COLO829 (cell line): ENCODE measurements at places on chromosomes 12 and 14.

GRCh38 chr12:7113389-7113871, 4.4 kb upstream of the C1RL start:
- DNase-seq, result peak; percentile 68

GRCh38 chr14:94346841-94347240, 23.7 kb upstream of the SERPINA6 start:
- DNase-seq, result no peak

GRCh38 chr12:112381406-112381882, 787 bp downstream of the HECTD4 start:
- DNase-seq, result no peak

- DNase-seq, result no peak
These were observed 13.1 kb upstream of the DNM1L start for GRCh38 chr12:32666018-32666417.

DNA sequence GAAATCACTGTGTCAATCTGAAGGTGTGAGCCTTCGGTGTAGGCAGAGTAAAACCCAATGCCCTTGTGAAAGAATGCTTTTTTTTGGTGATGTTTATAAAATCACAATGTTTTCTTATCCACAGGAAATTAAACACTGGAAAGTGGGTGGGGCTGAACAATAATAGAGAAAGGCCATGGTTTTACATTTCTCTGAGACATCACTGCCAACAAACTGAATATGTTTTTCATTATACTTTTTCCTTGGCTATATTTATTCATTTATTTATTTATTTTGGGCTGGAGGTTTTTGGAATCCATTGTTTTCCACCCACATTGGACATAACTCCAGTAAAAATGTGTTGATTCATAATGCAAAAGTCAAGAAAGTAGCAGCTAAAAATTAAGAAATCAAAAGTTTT, 16.9 kb downstream of the LRRK2 start:
- no peak for DNase-seq

GRCh38 chr12:50550530-50551223, 45.9 kb downstream of the DIP2B start:
- DNase-seq, result no peak

DNA sequence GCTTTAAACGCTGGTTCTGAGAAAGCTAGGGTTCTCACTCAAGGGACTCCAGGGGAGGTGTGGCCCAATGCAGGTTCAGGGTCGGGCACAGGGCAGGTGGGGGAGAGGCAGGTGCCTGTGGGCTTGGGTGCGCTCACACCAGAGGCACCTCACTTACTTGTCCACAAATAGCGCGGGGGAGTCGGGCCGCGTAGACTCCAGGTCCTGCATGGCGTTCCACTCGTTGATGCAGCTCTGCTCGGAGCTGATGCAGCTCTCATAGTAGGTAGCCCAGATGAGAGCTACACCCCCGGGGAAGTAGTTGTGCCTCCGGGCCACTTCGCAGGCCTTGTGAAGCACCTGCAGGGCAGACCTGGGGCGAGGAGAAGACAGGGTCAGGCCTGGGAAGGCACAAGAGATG, 49.9 kb downstream of the SSH1 start:
- DNase-seq, result no peak

- no peak for DNase-seq
These were observed 938 bp upstream of the SLC25A29 start for GRCh38 chr14:100306998-100307765.

GRCh38 chr12:1581973-1582708, 12.2 kb downstream of the FBXL14 start:
- DNase-seq, result no peak

GRCh38 chr14:66152747-66153146, 333.4 kb upstream of the CCDC196 start:
- no peak for DNase-seq
